NCI-H446 treated with DMSO at 0.1 percent for 48 hours (cell line): ENCODE measurements at places on chromosomes 16 and 17.

GRCh38 chr17:79027925-79028491 is 4.0 kb downstream of the C1QTNF1 start:
- DNase-seq = no peak

DNA sequence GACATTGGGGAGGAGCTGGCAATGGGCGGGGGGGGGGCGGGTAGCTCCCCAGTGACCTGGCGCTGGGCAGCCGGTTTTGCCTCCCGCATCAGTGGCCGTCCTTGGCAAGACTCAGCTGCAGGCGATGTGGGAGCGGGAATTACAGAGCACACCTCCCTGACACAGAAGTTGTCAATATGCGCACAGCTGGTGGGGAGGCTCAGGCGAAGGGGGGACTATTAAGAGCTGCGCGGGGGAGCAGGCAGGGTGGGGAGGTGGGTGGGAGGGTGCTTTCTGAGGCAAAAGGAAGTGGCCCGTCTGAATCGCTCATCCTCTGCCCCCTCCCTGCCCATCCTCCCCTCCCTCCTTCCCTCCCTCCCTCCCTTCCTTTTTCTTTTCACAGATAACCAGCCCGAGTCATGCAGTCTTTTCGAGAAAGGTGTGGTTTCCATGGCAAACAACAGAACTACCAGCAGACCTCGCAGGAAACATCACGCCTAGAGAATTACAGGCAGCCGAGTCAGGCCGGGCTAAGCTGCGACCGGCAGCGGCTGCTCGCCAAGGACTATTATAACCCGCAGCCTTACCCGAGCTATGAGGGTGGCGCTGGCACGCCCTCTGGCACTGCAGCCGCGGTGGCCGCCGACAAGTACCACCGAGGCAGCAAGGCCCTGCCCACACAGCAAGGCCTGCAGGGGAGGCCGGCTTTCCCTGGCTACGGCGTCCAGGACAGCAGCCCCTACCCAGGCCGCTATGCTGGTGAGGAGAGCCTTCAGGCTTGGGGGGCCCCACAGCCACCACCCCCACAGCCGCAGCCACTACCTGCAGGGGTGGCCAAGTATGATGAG is 44.0 kb downstream of the SREBF1 start:
- DNase-seq = no peak

GRCh38 chr16:2821487-2822157 is 4.6 kb downstream of the PRSS21 start:
- DNase-seq = no peak

GRCh38 chr17:31155208-31155810 is 60.5 kb downstream of the NF1 start:
- no peak for DNase-seq

- DNase-seq = no peak
These were observed 217.4 kb upstream of the TNRC6C start for GRCh38 chr17:77741109-77741508.

- DNase-seq = no peak
These were observed 678 bp upstream of the GH1 start for GRCh38 chr17:63919311-63919723.

GRCh38 chr16:1188432-1189189 is 35.7 kb downstream of the CACNA1H start:
- DNase-seq = no peak

- DNase-seq = no peak
These were observed 2.7 kb upstream of the SEPTIN12 start for GRCh38 chr16:4790871-4791270.

GRCh38 chr16:12063435-12063834 is 86.9 kb downstream of the SNX29 start:
- no peak for DNase-seq

DNA sequence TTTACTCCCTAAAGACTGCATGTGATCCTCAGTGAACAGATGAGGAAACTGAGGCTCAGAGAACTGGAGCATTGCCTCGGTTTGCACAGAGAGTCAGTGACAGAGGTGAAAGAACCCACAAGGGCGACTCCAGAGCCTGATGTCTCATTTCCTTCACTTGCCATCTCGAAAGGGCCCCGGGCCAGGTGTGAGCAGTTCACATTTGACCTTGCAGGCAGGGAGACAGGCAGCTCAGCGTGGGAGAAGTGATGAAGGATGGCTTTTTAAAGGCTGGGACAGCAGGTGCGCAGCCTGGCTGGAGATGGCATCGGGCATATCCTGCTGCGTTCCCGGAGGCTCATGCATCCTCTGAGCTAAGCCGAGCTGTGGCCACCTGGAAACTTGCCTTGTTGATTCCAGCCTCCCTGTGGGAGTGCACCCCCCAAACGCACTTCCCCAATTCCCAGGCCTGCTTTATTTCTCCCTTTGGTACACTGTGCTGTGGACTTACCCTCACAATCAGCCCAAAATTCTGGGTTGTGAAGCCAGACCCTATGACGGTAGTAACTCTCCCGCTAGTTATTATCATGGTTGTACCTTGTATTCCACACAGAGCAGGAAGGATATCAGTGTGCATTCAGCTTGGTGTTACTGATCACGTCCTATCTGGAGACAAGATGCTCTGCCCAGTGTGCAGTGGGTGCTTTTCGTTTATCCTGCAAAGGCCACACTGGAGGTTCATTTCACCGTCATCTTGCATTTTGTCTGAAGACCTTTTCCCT is 753.2 kb upstream of the EEF2KMT start:
- no peak for DNase-seq

DNA sequence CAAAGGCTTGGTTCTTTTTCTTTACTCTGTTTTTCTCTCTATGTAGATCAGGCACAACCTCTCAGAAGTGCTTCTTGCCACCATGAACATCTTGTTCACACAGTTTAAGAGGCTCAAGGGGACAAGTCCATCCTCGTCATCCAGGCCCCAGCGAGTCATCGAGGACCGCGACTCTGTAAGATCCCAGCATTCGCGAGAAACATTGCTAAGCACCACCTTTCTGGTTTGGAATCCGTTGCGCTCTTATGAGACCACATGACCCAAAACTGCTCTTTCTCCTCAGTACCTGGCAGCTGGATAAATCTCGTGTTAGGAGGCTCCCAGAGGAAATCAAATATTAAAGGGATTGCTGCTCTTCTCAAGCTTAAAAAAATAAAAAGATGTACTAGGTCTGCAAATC is 23.3 kb upstream of the SLC12A3 start:
- DNase-seq = no peak

GRCh38 chr17:80941743-80942422 is 49.8 kb upstream of the CHMP6 start:
- peak; percentile 21 for DNase-seq

DNA sequence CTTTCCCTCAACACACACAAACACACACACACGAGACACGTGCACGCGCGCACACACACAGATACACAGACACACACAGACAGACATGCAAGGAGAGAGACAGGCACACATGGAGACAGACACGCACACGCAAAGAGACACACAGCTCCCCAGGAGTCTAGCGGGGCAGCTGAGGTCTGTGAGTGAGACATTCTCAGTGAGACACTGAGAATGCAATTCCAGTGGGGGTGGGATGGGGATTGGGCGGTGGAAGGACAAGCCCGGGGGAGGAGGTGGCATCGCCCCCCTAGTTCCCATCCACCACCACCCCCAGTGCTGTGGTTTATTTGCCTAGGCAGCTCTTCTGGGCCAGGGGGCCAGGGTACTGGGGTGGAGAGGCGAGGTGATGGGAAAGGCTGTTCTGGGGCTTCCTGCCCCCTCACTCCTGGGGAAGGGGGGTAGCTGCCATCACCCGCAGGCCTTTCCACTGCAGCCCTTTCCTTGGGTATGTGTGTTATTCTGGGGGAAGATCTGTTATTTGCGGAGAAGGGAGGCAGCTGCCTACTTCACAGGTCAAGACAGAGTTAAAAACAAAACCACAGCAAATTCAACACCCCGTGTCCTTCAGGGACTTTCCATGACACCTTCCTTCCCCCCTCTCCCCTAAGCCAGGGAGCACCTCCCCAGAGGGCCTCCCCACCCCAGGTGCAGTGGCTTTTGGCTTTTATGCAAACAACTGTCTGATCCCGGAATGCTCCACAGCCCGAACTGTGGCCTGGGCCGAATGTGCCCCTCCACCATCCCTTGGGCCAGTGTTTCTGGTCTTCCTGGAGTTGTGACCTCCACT is 18.0 kb downstream of the GRB7 start:
- no peak for DNase-seq

GRCh38 chr17:79517827-79518584 is 92.8 kb downstream of the RBFOX3 start:
- no peak for DNase-seq

GRCh38 chr16:12742741-12743140 is 60.9 kb downstream of the CPPED1 start:
- no peak for DNase-seq

DNA sequence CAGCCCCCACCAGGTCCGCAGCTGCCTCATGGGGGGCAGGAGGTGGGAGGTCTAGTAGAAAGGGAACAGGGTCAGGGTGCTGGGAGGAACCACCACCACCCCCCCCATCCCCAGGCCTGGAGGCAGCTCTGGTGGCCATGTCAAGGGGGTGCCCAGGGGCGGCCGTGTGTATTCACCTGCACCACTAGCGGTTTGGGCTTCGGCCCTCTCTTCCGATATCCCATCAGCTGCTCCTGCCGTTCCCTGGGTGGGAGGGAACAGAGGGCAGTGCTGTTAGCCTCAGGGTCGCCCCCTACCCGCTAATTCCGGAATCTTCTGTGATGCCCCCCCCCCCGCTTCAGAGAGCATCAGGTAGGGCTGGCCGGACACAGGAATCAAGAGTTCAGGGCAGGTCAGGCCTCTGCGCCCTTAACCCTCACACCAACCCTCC is 3.8 kb downstream of the CBX4 start:
- no peak for DNase-seq

- no peak for DNase-seq
These were observed 617 bp downstream of the ARMC7 start for GRCh38 chr17:75110234-75110937.

GRCh38 chr17:17739388-17740066 is 58.3 kb downstream of the RAI1 start:
- DNase-seq = no peak

GRCh38 chr17:48577946-48578615 is at the start of gene HOXB4:
HOXB4 (minus strand) TSS chr17:48578350; CDS start chr17:48578319, 31 bp downstream.
- peak; percentile 45 for DNase-seq

GRCh38 chr16:84315422-84315821 is 20.7 kb downstream of the WFDC1 start:
- no peak for DNase-seq

DNA sequence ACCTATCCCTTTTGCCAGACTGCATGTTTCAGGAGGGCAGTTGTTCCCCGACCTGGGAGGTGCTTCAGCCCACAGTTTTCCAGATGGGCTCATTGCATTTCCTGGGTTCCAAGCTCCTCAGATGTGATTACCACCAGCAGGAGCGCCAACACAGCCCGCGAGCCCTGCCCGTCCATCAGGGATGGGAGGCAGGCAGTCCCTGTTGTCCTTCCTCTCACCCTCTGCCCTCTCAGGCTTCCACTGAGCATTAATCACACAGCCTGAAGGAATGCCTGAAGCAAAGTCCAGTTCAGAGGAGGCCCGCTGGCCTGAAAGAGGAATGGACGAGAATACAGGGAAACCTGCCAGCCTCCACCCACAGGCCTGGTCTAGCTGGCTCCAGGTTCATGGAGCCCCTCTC is 256.3 kb upstream of the SDK2 start:
- no peak for DNase-seq

- peak; percentile 64 for DNase-seq
These were observed 10.5 kb downstream of the TMIGD1 start for GRCh38 chr17:30323262-30323894.

DNA sequence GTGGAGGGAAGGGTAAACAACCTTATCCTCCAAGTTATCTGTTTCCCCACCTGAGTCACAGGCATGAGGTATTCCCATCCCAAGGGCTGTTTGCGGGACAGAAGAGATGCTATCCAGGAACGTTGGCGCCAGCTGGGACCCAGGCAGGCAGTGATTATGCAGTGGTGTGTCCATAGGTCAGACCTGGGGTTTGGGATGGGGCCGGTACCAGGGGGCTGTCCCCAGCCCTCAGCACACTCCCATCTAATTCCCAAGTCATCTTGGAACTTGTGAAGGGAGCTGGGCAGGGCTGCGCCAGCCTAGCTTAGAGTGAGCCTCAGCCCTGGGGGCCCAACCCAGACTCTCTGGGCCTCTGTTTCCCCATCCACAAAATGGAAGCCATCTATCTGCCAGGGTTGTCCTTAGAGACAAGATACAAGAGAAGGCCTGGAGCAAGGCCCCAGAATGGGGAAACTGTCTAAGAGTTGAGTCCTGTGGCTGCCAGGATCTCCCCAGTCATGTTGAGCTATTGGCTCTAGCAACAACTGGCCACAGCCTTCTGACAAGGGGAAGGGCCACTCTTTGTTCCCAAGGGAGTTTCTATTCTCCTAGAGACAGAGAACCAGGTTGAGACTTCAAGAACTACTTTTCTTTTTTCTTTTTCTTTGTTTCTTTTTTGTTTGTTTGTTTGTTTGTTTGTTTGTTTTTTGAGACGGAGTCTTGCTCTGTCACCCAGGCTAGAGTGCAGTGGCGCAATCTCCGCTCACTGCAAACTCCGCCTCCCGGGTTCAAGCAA is 9.8 kb upstream of the JUP start:
- DNase-seq = no peak

DNA sequence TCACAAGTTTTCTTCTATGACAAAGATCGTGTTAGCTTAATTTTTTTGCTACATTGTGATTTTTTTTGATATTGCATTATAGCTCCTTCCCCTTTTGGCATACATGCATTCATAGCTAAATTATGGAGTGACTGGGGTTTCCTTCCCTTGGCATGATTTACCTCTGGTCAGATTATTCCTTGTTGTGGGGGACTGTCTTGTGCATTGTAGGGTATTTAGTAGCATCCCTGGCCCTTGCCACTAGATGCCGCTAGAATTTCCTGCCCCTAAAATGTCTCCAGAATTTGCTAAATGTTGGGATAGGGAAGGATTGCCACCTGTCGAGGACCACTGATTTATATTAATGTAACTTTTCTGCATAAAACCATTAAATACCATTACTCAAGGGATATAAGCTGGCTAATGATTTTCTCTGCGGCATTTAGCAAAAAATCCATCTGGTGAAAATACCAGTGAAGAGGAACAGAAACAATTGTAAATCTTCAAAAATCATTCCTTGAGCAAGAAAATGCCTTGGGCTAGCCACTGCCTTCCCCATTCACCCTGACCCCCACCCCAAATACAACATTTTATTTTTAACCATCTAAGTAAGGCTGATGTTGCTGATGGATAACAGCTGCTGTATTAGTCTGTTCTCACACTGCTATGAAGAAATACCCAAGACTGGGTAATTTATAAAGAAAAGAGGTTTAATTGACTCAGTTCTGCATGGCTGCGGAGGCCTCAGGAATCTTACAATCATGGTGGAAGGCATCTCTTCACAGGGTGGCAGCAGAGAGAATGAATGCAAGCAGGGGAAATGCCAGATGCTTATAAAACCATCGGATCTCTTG is 195.2 kb downstream of the MAP2K6 start:
- DNase-seq = peak; percentile 40
